ENCODE measurements at places on chromosomes 6 and 20.

DNA sequence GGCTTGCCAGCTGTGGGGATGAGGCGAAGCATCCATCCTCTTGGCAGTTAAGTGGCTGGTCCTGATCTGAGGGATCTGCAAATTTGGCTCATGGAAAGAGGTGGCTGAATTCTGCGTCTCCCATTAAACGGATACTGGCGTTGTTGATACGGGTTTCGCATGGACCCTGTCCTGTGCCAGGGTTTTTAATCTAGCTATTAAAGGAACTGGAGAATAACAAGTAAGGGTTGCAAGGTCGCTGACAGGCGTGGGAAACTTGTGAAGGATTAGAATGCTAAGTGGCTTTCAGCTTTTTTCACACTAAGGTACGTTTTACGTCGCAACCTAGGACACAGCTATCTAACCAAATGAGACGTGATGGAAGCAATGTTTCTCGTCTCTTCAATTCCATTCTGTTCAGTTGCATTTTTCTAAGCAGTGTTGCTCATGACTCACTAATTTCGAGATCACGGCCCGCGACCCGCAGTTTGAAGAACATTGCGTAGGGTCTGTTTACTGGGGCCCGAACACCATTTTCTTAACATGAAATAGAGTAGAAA, 852 bp downstream of the GMNN start:
- DNase-seq: no peak

DNA sequence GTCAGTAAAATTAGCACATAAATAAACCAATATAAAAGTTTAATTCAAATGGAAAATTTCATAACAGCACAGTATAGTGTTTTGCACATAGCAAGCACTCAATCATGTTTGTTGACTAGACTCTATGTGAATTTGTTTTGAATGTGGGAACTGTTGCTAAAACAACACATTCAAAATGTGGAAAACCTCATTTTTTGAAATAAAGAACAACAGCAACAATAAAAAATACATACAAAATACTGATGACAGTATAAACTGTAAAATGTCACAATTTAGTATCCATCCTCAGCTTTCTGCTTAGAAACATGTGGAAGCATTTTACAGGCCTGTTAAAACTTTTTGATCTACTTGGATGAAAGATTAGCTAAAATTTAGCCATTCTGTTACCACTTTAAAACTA, 47.4 kb downstream of the HDAC2 start:
- DNase-seq: no peak

- DNase-seq: no peak
These were observed 449.9 kb downstream of the RNF144B start for GRCh38 chr6:18837013-18837412.

GRCh38 chr6:99104218-99104617, 156.5 kb upstream of the FBXL4 start:
- DNase-seq: no peak

DNA sequence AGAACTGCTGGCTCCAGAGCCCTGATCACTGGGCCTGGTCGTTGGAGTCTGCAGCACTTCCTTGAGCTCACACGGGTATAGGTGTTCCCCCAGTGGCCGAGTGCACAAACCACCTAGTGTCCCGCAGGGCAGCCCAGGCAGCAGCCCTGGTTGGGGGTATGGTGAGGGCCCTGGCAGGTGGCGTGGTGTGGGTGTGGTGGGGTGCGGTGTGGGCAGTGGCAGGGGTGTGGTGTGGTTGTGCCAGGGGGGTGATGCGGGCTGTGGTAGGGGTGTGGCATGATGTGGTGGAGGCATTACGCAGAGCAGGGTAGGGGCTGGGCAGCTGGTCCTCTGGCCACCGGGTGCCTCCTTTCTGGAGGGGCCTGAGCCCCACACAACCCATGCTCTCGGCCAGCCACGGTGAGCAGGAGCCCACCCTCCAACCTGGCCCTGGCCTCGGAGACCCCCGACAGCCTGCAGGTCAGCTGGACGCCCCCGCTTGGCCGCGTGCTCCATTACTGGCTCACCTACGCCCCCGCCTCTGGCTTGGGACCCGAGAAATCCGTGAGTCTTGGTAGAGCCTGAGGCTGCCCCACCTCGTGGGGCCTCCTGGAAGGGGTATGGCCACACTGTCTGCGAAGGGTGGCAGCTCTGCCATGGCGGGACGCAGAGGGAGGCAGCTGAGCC, 20.5 kb downstream of the COL20A1 start:
- no peak for DNase-seq

DNA sequence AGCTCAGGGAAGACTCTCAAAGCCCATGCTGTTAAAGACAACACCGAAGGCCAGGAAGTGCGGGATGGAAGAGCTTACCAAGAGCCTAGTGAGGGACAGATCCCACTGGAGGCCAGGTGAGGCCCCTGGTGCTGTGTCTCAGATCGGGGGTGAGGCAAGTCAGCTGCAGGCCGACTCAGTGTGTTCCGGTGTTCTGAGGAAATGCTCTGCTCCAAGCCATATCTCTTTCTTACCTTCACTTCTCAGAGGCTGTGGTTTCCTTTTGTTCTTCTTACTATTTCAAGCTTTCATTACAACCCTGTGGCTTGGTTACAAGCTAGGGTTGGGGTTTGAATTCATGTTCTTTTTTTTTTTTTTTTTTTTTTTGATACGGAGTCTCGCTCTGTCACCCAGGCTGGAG, 114.3 kb upstream of the ZFP64 start:
- DNase-seq: no peak

Measured in GM04504 (cell line).